ENCODE measurements at places on chromosomes 12 and 14.

GRCh38 chr14:45972416-45972815 lies 679.2 kb downstream of the RPL10L start:
- no peak for DNase-seq

DNA sequence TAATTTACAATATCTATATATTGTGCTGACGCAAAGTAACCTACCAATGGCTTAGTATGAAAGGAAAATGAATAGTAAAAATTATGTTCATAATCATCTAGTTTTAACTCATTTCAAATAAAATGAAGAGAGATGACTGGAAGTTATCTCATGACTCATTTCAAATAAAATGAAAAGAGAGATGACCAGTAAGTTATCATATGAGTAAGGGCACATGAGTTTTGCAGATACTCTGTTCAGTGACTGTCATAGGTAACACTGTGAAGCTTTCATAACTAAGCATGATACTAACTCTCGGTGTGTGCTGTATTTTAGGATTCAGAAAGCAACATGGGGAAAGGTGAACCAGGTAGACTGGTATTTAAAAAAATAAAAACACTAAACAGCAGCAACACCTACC lies 364.5 kb upstream of the DIO2 start:
- no peak for DNase-seq

DNA sequence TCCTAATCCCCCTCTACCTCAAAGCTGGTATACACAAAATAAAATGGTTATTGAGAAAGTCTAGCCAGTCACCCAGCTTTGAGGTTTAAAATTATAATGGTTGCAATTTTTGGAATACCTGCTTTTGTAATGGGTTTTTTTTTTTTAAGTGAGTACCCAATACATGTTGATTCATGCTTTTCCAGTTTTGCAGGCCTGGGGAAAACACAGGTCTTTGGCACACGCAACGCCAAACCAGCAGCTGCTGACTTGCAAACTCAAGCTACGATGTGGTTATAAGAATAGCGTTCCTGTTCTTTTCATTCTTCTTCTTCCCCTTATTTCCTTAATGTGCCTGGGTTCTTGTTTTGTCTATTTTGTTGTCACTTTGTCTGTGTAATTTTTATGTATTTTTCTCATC lies 233.0 kb downstream of the EGLN3 start:
- DNase-seq: no peak

DNA sequence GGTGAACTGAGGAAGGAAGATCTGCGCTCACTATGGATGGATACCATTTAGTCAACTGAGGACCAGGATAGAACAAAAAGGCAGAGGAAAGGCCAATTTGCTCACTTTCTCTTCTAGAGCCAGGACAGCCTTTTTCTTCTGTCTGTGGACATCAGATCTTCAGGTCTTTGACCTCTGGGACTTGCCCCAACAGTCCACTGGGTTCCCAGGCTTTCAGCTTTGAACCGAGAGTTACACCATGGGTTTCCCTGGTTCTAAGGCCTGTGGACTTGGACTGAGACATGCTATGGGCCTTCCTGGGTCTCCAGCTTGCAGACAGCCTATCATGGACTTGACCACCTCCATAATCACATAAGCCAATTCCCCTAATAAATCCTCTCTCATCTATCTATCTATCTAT lies 232.0 kb downstream of the IPO8 start:
- no peak for DNase-seq

GRCh38 chr14:86481104-86481503 lies 951.2 kb downstream of the FLRT2 start:
- DNase-seq: no peak

DNA sequence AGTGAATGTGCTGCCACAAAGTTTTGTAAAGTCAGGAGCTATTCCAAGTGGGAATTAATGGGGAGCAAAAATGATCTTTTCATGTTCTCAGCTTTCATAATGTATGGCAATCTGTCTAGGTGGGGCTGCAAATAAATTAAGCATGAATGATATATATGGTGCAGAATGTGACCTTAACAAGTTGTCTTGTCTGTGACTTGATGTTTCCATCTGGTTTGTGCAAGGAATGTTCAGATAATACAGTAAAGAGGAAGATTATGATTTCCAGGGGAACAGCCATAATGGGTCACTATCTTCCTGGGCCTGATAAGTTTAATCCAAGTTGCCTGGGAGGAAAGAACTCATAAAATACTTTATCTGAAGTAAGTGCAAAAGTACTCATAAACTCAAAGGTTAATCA lies 1815.8 kb upstream of the FLRT2 start:
- no peak for DNase-seq

DNA sequence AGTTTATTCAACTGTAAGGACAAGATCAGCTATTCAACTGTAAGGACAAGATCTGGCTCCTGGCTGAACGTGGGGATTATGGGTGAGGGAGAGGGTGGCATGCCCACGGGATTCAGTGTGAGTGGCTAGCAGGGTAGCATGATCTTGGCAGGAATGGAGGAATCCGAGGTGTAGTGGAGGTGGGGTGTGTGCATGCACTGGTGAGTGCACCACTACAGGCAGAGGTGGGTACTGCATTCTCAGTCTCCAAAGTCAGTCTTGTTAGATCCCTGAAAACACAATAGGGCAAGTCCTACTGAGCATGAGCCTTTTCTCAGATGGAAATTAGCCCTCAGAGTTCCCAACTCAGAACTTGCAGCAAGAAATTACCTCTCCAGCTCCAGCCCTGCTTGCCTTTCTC lies 32.2 kb upstream of the DCD start:
- DNase-seq: no peak

DNA sequence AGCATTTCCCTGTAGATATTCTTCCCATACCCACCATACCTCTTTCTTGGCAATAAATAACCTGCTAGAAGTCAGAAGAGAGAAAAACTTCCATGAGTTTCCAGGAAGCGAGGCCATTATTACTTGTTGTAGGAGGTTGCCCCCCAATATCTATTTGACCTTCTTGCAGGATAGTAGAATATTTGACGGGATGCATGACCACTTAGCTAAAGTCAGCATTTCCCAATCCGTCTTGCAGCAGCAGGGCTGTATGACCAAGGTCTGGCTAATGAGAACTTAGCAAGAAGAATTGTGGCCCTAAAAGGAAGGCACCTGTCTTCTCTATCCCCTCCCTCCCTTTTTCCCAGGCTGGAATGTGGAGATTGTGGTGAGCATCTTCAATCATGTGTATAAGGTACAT lies 51.5 kb downstream of the NINJ2 start:
- no peak for DNase-seq

DNA sequence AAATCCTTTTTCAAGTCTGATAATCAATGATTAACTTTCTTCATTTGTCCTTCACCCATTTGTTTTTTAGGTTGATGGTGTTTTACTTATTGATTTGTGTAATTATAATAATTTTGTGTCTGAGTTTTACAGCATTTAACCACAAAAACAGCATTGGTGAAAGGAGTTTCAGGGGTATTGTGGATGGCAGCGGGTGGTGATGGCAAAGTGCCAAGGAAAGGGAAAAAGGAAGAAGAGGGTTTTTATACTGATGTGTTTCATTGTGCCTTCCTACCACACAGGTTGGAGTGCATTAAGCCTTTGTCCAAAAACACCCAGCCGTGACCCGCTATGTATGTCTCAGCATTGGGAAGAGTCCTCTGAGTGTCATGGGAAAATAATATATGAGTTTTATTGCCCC lies 150.3 kb downstream of the DAD1 start:
- no peak for DNase-seq

- DNase-seq: no peak
Measured at GRCh38 chr12:68269779-68270178, 16.4 kb upstream of the IL22 start.

DNA sequence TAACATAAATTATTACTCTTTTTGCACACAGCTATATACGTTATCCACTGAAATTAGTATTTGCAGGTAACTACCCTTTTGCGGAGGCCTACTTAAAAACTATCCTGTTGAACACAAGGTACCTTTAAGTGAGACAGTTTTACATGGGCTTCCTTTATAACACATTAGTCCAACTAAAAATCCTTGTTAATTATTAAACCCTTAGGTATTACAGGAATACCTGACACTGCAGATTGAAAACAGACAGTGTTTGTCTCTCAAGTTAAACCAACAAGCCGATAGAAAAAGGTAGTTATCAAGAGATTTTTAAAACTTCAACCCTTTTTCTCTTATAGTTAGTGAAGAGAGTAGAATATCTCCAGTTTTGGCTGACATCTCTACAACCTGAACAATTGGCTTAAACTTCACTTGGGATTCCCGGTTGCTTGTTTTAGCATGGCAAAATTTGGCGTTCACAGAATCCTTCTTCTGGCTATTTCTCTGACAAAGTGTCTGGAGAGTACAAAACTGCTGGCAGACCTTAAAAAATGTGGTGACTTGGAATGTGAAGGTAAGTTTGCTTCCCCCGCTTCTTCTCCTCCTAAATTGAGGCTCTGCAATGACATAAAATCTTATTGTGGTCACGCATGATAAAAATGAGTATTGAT lies at the start of gene MIA2:
TSS of gene MIA2 (plus strand) at position 236 of the 647 bp plus-strand sequence. CDS start at position 436, 200 bp downstream.
- DNase-seq: no peak

DNA sequence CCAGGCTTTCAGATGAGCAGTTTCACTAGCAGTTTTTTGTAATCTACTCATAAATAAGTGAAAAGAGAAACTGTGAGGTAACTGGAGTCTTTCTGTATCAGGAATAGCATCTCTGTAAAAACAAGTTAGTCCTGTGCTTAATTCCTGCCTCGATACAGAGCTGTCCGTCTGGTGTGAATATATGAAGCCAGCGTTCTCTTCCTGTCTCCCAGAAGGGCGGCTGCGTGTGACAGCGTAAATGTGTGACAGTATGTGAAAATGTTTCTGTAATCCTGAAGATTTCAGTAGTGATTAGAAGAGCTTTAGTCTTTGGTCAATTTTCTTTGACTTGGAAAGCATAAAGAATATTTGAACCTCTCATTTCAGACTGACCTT lies 150.3 kb downstream of the FBXL14 start:
- DNase-seq: no peak

DNA sequence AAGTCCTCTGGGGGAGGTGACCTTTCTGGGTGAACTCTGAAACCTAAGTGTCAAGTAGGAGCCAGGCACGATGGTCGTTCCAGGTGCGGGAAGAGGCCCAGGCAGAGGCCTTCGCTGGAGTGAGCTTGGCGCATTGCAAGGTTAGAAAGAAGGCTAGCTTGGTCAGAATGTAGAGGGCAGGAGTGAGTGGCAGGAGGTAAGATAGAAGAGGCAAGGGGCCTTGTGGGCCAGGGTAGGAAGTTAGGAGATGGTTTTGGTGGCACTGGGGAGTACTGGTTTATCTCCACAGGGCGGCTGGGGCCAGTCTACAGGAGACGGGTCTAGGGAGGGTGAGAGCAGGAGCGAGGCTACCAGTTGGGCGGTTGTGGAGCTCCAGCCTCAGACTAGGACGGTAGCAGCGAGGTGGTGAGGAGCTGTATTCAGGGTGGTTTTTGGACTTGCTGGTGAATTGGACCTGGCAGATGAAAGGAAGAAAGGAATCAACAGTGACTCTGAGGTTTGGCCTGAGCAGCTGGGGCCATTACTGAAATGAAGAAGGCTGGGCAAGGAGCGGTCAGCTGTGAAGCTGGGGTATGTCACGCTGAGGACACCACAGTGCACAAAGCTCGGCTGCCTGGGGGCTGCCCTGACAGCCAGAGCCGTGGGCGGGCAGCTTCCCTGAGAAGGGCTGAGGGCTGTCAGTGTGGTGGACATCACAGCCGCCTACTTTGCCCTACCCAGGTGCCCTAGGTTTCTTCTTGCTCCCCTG lies 9.0 kb downstream of the MLXIP start:
- no peak for DNase-seq

GRCh38 chr12:124668602-124669001 lies 101.2 kb upstream of the NCOR2 start:
- no peak for DNase-seq

- no peak for DNase-seq
Measured at GRCh38 chr14:54116972-54117371, 160.3 kb upstream of the BMP4 start.

GRCh38 chr14:101900253-101900652 lies 64.1 kb upstream of the DYNC1H1 start:
- DNase-seq: no peak

DNA sequence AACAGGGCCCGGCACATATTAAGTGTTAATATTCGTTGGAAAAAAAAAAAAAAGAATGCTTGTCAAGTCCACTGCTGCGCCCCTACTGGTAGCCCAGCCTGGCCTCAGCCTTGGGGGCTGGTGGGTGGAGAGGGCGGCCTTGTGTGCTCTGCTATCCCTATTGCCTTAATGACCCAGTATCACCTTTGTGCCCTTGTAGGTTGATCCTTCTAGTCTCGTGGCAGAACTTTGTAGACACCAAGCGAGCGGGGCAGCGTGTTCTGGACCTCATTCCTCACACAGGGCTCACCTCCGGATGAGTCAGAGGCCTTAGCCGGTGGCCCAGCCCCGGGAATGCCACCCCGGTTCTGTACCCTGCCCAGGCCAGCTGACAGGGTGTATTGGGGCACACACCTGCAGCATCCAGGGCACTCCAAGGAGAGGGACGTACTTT lies 1.8 kb upstream of the RCOR1 start:
- DNase-seq: no peak

DNA sequence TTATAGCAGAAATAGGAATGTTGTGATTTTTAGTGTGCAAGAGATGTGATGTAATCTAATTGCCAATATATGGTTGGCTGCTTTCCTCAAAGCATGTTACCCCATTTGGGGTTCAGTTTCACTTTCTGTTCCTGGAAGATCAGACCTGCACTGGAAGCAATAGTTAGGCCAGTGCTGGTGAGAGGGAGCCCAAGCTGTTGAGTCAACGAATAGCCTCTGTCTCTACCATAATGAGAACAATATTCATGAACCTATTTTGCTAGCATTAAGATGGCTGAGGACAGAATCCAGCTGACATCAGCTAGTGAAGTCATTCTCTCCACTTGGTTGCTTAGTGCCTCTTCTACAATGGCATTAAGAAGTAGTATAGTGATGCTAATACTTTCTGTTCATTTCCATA lies 379.9 kb upstream of the DCN start:
- no peak for DNase-seq

DNA sequence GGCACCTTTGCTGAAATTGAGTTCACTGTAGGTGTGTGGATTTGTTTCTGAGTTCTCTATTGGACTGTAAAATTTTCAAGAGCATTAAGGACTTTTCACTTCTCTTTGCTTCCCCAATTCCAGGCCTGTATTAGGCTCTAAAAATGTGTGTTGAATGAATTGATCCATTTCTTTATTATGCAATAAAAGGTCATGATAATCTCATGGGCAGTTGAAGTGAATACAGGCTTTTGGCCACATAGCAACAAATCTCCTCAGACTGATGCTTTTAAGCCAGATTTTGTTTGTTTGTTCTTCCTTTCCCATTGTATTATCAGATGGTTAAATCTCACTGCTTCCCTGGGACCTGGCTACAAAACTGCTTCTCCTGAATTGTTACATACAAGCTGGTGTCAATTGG lies 258.0 kb upstream of the FAR2 start:
- DNase-seq: no peak

- no peak for DNase-seq
Measured at GRCh38 chr12:52006726-52007157, at the start of gene TAMALIN. Gene TAMALIN, plus strand, starts transcription at chr12:52006946. Its CDS starts 74 bp downstream, at chr12:52007020.

DNA sequence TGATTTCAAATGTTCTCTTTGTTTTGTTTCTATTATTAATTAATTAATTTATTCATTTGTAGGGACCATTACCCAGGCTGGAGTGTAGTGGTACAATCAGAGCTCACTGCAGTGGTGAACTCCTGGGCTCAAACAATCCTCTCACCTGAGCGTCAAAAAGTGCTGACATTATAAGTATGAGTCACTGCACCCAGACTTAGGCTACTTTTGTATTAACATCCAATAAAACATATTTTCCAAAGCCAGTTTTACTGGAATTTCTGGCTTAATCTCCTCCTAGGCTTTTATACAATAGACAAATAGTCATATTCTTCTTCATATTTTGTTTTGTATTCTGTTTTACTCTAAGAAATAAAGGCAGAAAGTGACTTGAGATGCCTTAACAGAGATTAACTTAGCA lies 749.6 kb downstream of the SLC16A7 start:
- no peak for DNase-seq
